ENCODE measurements at places on chromosomes 12 and 14.
A peak's percentile ranks its signal among the peaks of the same experiment; 100 is the strongest.

DNA sequence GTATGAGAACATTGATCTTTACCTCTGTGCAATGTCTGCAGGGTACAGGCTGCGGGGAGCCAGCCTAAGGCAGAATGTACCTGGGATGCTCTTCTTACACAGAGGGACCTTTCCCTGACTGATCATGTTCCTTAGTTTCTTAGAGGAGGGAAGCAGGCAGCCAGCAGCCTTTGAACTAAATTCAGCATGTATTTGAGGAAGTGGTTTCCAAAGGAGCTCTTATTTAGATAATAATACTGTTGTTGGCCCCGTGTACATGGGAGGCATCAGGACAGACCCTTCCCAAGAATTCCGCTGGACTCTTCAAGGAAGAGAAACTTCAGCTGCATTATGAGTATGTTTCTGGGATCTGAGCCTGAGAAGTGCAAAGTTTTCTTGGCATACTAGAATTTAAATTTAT, 98.8 kb downstream of the CCDC92 start:
- DNase-seq, result no peak

GRCh38 chr14:100442036-100442435, 118.9 kb downstream of the SLC25A47 start:
- no peak for DNase-seq

GRCh38 chr14:79645753-79646362, 565.4 kb downstream of the DIO2 start:
- DNase-seq, result no peak

- peak; percentile 81 for DNase-seq
These were observed 428.8 kb downstream of the ZFP36L1 start for GRCh38 chr14:68363843-68364767.

GRCh38 chr14:98230411-98230810, 1041.6 kb downstream of the BCL11B start:
- DNase-seq, result no peak

DNA sequence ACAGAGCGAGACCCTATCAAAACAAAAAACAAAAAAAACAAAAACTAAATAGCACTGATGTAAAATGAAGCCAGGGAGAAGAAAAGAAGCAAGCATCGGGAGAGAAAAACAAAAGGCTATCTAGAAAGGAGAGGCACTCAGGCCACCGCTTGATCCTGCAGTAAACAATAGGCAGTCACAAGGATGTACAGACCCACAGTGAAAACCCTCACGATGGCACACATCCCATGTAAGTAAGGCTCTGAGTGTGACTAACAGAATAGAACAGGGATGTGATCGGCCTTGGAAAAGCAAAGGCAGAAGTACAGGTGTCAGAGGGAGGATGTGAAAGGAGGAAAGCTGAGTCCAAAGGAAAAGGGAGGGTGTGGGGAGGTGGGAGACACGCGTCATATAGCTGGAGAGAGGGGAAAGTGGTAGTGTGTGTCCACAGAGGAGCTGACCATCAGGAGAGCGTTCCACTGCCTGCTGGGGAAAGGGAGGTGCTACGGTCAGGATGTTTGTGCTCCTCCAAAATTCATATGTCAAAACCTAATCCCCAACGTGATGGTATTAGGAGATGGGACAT, 31.5 kb downstream of the CAMKK2 start:
- no peak for DNase-seq

- DNase-seq, result no peak
These were observed 109.4 kb downstream of the RFLNA start for GRCh38 chr12:124404162-124404784.

DNA sequence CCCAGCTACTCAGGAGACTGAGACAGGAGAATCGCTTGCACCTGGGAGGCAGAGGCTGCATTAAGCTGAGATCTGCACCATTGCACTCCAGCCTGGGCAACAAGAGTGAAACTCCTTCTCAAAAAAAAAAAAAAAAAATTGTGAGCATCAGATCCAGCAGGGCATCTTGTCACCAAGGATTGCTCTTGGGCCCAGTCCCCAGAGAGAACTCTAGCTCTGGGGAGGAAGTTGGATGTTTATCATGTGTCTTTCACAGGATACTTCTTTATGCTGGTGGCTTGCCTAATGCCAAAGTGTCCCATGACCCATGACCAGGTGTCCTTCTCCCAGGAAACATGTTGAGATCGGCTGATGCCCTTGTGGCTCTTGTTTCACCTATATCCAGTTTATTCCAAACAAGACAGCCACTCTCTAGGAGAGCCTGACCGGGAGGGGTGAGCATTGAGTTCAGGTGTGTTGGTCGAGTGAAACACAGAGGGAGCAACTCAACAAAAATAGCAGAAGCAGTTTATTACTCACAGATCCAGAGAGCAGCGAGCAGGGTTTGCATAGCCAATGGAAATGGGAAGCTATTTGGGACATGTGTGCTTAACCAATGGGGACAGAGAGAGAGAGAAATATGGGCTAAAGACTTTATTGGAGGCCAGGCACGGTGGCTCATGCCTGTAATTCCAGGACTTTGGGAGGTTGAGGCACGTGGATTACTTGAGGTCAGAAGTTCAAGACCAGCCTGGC, 6.6 kb upstream of the TCHP start:
- no peak for DNase-seq

DNA sequence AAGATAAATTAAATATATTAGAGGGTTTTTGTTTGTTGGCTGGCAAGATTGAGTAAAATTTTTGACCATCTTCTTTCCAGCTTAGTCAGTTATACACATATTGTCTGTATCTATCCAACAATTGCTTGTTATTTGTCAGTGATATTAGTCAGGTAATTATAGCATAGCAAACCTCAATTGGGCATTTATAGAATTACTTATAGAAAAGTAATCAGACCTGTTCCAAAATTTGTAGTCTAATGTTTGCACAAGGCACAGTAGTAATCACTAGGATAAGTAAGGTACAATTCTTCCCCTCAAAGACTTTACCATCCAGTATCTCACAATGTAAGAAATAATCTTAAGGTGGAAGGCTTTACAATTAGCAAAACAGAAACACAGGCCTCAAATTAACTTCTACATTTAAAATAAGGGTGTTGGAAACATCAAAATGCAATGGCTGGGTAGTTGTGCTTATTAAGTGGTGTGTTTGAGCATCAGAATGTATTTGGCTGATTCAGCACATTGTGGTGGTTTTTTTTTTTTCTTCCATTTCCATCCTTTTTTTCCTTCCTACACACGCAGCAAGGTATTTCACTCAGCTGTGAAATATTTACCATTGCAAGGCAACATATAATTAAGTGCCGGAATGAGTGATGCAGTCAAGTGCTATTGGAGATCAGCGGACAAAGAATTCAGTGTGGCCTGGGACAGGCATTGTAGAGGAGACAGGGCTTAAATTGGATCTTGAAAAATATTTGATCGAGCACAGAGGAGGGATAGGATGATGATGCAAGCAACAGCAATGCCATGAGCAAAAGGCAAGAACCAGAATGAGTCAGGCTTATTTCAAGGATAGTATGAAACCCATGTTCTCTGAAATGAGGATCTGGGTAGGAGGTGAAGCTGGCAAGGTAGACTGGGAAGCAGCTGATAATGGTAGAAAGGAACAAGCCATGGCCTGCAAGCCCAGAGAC, 178.2 kb downstream of the AKAP6 start:
- DNase-seq, result peak; percentile 87

DNA sequence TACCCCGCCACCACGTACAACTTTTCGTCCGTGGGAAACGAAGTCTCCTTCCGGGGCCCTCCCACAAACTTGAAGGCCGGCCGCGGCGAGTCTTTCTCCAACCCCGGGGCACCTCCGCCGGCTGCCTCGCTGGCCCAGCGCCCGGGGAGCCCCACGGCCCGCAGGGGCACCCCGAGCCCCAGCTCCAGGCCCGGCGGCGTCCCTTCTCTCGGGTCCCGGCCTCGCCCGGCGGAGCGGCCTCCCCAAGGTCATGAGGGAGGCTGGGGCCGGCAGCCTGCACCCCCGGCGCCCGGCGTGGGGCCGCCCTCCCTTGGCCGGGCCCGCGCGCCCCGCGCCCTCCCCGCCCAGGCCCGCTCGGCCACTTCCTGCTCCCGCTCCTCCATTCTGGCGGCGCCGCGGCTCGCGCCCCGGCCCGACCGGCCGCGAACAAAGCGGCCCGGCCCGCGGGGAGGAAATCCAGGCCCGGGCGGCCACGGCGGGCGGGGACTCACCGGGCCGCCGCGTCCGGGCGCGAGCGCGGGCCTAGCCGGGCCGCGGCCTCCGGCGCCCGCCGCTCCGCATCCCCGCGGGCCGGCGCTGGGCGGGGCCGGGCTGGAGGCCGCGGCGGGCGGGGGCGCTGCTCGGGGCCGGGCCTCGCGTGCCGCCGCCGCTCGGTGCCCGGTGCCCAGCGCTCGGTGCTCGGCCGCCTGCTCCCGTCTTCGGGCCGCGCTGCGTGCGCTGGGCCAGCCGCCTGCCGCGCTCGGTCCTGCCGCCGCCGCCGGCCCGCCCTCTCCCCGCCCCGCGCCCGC, at the start of gene AKT1:
TSS of gene AKT1 (minus strand) at position 756 of the 788 bp plus-strand sequence. CDS start 3,105 bp downstream, outside the sequence.
- no peak for DNase-seq

- peak; percentile 54 for DNase-seq
These were observed 175.2 kb upstream of the ATP2B1 start for GRCh38 chr12:89883630-89884389.

DNA sequence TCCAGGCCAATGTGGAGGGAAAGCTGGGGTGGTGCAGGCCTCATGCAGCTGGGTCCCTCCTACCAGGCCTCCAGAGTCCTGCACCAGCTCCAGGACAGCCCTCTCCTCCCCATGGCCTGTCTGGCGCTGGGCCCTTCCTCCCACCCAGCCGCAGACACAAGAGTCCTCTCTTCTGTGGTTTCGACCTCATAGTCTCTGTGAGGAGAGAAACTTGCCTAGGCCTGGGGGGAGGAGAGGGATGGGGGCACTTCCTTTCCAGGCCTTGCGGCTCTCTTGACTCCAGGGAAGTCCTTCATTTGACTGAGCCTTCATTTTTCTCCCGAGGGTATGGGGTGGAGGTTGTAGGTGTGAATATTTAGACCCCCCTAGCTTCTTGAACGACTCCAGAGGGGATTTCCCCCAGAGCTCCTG, 2.3 kb downstream of the MMP14 start:
- DNase-seq, result peak; percentile 84

DNA sequence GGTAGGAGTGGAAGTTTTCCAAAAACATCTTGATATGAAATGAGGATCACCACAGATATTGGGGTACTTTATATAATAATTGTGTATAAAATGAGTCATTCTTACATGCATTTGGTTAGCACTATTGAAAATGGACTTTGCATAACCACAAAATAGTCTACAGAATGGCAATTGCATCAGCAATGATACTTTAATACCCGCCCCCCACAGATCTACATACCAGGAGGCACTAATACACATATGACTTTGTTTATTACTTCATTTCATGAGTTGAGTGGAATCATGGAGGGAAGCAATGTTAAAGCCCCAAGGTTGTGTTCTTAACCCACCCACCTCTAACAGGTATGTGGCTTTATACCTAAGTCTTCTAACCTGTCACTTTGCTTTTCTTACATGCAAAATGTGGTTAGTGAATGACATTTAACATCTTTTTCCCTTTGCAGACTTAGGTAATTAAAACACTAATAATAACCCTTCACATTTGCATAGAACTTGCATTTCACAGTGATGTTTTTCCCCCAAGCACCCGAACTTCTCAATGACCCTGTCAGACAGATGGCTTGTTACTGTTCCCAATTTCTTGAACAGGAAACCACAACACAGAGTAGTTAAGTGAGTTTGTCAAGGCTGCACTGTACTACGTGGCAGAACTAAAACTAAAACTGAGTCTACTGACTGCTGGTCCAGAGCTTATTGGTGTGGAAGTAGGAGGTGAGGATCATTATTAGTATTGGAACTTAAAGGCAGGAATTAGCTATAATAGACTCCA, 101.9 kb downstream of the NPAS3 start:
- peak; percentile 33 for DNase-seq

DNA sequence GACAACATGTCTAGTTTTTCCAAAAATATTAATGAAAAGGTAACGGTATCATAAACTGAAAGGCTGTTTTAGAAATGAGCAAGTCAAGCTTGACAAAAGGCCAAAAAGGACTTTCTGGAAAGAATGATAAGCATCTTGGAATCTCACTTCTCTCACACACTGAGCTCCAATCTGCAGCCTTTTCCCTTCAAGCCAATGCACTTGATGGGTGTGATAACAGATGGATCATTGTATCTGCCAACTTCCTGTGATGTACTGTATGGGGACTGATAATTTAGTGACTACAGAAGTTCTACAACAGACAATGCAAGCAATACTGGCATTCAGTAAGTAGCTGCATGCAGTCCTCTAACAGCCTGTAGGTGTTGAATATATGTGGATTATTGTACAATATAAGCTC, 147.1 kb downstream of the MED13L start:
- DNase-seq, result peak; percentile 78

DNA sequence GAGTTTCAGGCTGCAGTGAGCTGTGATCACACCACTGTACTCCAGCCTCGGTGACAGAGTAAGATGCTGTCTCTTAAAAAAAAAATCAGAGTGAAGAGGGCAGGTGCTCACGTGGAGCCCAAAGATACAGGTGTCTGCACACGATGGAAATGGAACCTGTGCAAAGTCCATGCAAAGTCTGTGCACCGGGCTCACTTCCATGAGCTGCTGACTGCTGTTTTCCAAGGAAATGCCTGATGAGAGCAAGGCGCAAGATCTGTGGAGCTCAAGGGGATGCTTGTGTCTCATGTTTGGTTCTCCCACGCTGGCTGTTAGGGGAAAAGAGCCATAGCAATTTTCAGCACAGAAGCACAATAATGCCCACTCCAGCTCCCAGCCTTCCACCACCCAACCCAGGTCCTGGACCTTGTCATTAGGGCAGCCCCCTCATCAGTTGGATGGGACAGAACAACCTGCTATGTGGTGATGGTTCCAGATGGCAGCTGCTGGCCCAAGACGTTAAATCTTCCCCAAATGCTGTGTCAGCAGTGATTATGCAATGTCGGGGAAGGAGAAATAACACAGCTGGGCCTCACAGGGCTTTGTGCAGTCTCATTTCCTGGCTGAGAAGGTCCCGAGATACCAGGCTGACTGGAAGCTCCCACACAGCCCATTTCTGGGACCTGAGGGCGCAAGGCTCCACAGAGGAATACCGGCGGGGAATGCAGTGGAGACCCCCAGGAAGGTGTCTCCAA, 27.9 kb upstream of the DICER1 start:
- DNase-seq, result no peak

GRCh38 chr12:82326905-82327503, 31.2 kb downstream of the CCDC59 start:
- peak; percentile 10 for DNase-seq

Measured in astrocyte (in vitro differentiated cells and primary cell).